ENCODE measurements at places on chromosomes 16 and 17.

- no peak for DNase-seq
Observed at GRCh38 chr17:38604479-38605403, 1.0 kb downstream of the SRCIN1 start.

DNA sequence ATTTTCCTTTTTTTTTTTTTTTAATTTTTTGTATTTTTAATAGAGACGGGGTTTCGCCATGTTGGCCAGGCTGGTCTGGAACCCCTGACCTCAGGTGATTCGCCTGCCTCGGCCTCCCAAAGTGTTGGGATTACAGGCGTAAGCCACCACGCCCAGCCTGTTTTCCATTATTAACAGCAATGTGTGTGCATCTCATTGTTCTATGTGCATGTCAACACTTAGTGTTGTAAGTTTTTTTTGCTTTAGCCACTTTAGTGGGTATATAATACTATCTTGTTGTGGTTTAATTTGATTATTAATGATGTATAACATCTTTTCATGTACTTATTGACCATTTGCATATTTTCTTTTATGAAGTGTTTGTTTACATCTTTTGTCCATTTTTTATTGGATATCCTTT lies 32.8 kb upstream of the BHLHA9 start:
- DNase-seq = no peak

- DNase-seq = no peak
Observed at GRCh38 chr16:17380613-17381012, 90.1 kb downstream of the XYLT1 start.

DNA sequence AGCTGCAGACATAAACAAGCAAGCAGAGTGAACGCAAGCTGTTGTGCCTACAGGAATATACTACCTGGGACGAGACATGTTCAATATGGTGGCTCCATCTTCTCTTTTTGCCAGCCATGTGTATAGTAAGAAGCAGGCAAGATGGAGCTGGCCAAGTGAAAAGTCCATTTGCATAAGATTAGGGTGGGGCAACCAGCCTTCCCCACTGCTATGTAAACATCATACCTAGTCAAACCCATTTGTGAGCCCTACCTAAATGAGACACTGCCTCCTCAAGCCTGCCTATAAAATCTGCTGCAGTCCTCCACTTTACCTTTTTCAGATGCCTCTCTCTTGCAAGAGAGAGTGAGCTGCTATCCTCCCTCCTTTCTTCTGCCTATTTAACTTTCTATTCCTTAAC lies 370.1 kb upstream of the PMFBP1 start:
- DNase-seq = no peak

GRCh38 chr16:81837312-81837751 lies 58.2 kb downstream of the PLCG2 start:
- DNase-seq = no peak

GRCh38 chr16:3606441-3606840 lies 5.0 kb downstream of the SLX4 start:
- no peak for DNase-seq

DNA sequence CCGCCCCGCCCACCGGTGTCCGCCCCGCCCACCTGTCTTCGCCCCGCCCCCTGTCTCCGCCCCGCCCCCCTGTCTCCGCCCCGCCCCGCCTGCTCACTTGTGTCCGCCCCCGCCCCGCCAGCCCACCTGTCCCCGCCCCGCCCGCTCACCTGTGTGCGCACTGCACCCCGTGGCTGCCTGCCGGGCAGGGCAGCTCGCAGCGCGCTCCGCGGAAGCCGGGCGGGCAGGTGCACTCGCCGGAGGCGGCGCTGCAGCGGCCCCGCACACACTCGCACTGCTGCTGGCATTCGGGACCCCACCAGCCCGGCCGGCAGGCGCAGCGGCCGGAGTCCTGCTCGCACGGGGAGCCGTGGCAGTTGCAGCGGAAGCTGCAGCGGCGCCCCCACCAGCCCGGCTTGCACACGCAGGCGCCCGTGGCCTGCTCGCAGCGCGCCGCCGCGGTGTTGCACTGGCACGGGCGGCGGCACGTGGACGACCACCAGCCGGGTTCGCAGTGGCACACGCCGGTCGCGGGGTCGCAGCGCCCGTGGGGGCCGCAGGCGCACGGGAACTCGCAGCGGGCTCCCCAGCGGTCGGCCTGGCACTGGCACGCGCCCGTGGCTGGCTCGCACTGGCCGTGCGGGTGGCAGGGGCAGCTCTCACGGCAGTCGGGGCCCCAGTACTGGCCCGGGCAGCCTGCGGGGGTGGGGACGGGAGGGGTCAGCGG lies 2.1 kb downstream of the SCARF1 start:
- peak; percentile 33 for DNase-seq

GRCh38 chr17:31858642-31859486 lies at the start of gene COPRS:
Gene COPRS, minus strand, starts transcription at chr17:31859244. Its CDS starts 45 bp downstream, at chr17:31859199.
- DNase-seq = peak; percentile 89

- DNase-seq = no peak
Observed at GRCh38 chr16:85619101-85619891, 6.2 kb downstream of the GSE1 start.

DNA sequence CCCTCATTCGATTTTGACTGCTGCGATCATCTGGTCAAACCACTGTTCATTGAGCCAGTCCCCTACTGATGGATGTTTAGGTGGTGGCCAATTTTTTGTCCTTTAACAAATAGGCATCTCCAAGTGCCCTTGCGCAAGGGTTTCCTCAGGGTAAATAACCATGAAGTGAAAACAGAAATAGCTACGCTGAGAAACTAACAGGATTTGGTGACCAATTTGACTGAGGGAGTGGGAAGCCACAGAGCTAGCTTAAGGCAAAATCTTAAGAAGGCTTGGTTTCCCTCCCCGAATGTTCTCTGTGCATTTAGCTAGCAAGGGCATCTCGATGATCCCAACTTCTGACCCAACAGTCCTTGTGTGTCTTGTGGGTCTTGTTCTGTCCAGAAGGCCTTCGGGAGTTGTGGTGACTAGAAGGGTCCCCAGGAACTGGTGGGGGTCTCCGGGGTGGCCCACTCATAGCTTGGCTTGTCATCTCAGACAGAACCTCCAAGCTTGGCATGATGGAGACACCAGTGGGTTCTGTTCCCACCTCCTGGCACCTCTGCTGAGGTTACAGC lies 117.2 kb downstream of the SOCS1 start:
- no peak for DNase-seq

DNA sequence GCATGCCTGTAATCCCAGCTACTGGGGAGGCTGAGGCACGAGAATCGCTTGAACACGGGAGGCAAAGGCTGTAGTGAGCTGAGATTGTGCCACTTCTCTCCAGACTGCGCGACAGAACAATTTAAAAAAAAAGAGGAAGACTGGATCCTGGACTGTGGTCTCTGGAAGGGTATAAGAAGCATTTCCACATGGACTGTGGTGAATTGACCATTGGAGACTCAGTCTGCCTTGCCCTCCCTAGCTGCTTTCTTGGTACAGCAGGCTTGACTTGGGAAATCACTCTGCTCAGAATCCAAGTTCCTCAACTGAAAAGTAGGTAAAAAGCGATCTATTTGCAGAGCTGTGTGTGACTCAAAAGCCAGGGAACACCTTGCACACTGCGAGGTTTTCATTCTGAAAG lies 1.0 kb upstream of the MGRN1 start:
- no peak for DNase-seq

DNA sequence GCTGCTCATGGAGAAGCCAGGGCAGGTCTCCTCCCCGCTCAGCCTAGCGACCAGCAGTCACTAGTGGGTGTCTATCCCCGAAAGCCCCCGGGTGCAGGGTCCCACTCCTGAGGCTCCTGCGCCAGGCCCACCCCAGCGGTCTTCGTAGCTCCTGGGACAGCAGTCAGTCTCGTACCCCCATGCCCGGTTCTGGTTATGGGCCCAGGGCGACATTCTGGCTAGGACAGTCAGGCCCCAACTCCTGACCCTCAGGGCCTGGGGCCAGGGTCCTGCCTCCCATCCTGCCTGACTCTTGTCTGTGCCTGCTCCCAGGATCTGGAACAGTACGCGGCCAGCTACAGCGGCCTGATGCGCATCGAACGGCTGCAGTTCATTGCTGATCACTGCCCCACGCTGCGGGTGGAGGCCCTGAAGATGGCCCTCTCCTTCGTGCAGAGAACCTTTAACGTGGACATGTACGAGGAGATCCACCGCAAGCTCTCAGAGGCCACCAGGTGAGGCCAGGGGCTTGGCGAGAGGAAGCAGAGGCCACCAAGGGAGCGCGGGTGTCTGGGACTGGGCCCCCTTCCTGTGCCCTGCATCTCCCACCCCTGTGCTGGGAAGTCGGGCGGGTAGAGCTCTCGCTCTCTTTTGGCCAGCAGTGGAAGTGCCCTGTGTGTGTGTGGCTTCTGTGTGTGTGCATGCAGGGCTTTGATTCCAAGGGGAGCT lies 2.0 kb downstream of the GPS1 start:
- DNase-seq = no peak

- DNase-seq = no peak
Observed at GRCh38 chr16:30342751-30343490, 12.2 kb downstream of the CD2BP2 start.

GRCh38 chr17:60641810-60642220 lies 35.8 kb upstream of the BCAS3 start:
- peak; percentile 91 for DNase-seq

- DNase-seq = peak; percentile 87
Observed at GRCh38 chr17:28282596-28282995, 36.4 kb upstream of the TMEM97 start.

GRCh38 chr17:57954397-57955182 lies 622 bp downstream of the CUEDC1 start:
- DNase-seq = peak; percentile 74

DNA sequence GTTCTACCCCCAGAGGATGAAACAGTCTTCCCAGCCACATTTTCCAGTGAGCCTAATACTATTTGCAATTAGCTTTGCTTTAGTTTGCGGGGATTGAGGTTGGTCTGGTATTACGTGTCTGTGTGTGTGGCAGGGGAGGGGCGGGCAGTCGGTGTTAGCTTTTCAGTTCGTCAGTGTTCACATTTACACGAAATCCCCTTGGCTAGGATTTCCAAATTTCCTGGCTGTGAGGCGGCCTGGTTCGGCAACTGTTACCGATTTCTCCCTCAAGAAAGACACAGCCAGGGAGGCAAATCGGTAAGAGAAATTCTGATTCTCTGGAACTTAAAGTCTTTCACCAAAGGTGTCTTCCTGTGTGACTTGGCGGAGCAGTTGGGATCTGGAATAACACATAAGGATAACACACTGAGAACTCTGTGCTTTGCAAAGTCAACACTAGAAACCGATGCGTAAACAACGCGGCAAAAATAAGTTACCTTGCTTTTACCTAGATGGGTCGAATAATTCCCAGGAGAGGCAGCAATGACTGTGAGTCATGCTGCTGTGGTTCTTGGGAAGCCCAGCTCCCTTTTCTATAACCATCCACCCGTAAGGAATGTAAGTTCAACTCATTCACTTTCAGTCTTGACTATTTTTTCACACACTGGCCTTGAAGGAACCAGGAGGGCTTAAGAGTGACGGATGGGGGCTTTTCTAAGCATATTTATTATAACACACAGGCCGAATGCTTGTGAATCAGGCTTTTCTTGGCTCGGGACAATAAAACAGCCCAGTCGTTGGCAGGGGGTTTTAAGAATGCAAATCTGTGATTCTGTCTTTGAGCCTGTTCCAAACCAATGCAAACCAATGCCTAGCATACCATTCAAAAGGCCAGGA lies 24.2 kb downstream of the GPRC5B start:
- DNase-seq = peak; percentile 88

DNA sequence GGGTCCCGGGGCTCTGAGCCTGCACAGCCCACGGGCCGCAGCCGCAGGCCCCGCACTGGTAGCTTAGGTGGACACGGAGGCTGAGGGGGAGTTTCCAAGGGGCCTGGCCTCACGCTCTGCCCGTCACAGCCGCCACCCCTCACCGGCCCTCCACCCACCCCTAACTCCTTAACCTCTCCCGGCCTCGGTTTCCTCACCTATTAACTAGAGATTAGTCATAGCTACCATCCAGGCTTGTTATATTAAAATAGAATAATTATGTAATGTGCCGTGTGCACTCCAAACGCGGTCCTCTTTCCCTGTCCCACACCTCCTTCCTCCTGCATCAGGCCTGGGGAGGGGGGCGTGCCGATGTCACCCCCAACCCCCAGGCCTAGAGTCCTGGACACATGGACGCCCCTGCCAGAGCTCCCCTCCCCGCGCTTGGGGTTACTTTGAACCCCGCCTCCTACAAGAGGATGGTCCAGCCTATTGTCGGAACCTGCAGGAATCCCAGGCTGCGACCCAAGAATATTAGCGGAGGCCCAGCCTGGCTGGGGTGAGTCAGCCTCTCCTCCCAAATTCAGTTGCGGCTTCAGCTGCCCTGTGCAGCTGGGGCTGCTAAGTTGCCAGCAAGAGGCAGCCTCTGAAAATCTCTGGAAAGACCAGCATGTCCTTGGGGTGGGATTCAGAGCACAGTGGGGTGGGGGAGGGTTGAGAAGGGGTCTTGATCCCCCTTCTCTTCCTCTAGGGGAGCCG lies 17.3 kb downstream of the SOCS3 start:
- peak; percentile 94 for DNase-seq

GRCh38 chr17:2253362-2253761 lies 50.2 kb downstream of the SMG6 start:
- no peak for DNase-seq

GRCh38 chr16:26913851-26914250 lies 152.9 kb upstream of the C16orf82 start:
- DNase-seq = no peak

- no peak for DNase-seq
Observed at GRCh38 chr17:13510062-13510461, 91.7 kb downstream of the HS3ST3A1 start.

DNA sequence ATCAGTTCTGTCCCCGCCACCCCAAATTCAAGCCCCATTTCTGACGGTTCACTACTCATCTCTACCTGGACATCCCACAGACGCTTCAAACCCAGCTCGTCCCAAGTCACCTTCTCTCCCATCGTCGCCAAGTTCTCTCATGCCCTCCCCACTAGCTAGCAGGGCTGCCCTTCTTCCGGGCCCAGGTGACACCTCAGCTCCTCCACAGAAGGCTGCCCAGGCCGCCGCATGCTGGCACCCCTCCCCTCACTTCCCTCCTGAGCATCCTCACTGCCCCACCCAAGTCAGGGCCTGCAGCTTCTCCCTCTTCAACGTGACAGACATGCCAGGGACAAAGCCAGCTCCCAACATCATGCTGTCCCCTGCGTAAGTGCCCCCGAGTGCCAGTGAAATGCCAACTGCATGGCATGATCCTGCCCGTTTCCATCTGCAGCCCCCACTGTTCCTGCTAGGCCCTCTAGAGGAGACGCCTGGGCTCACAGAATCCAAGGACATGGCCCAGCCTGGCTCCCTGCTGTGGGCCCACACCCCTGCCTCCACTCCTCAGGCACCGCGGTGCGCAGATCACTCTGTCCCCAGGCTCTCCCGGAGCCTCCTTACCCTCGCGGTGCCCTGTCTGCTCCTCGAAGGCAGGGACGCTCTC lies 5.9 kb downstream of the CYB561 start:
- no peak for DNase-seq

- no peak for DNase-seq
Observed at GRCh38 chr17:68886401-68886800, 68.8 kb downstream of the ABCA8 start.

DNA sequence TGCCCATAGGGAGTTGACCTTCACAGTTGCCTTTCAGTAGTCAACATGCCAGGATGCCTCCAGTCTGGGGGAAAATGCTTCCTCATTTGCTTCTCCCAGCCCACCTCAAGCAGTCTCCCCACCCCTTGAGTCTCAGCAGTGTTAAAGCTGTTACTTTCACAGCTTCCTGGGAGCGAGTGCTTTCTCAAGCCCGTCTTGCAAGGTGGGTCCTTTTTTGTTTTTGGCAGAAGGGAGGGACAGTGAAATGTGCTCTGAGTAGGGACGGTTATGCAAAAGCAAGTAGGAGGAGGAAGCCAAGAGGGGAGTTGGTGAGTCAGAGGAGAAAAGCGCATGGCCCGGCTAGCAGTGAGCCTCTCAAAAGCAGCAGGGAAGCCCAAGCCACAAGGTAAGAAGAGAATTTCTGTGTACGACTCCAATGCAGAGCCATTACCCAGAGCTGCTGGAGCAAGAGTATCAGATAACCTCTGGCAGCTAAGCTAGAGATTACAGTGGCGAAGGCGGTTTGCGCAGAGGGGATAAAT lies at the start of gene CHST4:
Gene CHST4, plus strand, starts transcription at position 316 of the 521 bp plus-strand sequence. CDS start 10,252 bp downstream, outside the sequence.
- peak; percentile 59 for DNase-seq

Measured in ACHN (cell line).